ENCODE measurements at places on chromosomes 6 and 20.

DNA sequence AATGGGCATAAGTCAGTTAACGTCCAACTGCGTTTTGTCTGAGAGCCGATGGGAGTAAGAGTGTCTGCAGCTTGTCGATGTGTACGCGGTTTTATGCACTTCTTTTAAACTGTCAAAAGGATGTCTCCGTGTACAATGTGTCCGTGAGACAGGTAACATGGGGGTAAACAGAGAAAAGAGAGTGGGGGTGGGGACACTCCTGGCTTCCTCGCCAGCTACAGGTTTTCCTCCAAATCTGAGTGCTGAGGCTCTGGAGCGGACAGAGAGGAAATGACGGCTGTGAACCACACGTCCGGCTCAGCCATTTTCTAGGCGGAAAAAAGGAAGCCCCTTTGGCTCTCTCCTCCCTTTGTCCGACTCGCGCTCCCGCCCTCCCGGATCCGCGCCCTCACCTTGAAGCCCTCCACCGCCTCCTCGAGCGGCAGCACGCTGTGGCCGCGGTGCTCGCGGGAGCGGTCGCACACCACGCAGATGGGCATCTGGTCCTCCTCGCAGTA lies 916 bp downstream of the TRIM27 start:
- DNase-seq, result no peak

DNA sequence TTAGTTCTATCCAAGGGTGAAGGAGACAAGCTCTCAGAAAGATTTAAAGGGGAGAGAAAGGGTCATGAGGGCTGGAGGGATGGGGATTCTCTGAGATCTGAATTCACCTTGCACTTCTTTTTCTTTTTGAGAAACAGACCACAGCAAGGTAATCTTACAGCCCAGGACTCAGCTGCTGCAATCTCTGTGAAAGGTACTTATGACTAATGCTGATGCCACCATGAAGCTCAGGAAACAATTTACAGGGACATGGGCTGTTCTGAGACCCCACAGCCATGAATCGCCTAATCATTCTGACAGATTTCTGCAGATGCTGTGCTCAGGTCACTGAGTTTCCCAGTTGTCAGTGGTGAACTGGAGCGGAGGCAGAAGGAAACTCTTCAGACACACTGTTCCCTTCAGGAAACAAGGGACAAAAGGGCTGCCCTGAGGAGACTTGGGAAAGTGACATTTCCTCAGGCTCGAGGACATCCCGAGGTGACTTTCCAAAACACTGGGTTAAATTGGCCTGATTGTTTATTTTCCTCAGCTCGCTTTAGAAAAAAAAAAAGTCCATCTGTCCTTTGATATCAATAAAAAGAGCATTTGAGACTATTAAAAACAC lies 103.8 kb upstream of the PLCB4 start:
- DNase-seq, result no peak

- no peak for DNase-seq
Measured at GRCh38 chr6:169014211-169015197, 239.1 kb downstream of the THBS2 start.

GRCh38 chr6:37702314-37702713 lies 4.6 kb upstream of the MDGA1 start:
- no peak for DNase-seq

GRCh38 chr6:158369241-158369640 lies 57.0 kb downstream of the TULP4 start:
- no peak for DNase-seq

DNA sequence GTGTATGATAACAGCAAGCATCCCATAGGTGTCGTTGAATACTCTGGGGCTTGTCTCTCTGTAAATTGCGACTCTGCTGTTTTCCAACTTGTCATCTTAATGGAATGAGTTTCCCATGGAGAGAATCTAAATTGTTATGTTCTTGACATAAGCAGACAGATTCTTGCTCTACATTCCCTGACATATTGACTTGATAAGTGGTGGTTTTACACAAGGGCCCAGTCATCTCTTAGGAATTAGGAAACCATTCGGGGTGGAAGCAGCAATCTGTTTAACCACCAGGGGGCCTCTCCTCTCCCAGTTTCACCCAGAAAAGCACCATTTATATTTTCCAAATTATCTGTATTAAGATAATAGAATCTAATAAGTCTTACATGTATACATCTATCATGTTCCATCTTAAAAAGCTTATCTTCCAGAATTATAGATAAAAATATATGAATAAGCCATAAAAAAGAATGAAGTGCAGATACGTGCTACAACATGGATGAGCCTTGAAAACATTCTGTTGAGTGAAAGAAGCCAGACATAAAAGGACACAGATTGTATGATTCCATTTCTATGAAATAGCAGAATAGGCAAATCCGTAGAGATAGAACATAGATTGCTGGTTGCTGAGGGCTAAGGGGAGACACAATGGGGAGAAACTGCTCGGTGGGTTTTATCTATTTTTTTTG lies 23.1 kb upstream of the MROH8 start:
- peak; percentile 98 for DNase-seq

- DNase-seq, result no peak
Measured at GRCh38 chr20:56249244-56249955, 868 bp downstream of the MC3R start.

GRCh38 chr20:41357424-41358163 lies 9.0 kb downstream of the EMILIN3 start:
- DNase-seq, result no peak

GRCh38 chr6:98014442-98015201 lies 731.6 kb upstream of the MMS22L start:
- no peak for DNase-seq

DNA sequence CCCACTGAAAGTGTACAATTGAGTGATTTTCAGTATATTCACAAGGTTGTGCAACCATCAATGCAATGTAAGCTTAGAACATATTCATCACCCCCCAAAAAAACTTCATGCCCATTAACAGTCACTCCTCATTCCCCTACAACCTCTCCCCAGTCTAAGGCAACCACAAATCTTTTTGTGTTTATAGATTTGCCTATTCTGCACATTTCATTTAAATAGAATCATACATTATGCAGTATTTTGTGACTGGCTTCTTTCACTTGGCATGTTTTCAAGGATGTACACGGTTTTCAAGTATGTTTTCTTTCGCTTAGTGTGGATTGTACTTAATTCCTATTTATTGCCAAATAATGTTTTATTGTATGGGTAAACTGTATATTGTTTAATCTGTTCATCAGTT lies 329.3 kb upstream of the RNF24 start:
- DNase-seq, result no peak

GRCh38 chr6:11179419-11180202 lies 52.9 kb downstream of the NEDD9 start:
- no peak for DNase-seq

DNA sequence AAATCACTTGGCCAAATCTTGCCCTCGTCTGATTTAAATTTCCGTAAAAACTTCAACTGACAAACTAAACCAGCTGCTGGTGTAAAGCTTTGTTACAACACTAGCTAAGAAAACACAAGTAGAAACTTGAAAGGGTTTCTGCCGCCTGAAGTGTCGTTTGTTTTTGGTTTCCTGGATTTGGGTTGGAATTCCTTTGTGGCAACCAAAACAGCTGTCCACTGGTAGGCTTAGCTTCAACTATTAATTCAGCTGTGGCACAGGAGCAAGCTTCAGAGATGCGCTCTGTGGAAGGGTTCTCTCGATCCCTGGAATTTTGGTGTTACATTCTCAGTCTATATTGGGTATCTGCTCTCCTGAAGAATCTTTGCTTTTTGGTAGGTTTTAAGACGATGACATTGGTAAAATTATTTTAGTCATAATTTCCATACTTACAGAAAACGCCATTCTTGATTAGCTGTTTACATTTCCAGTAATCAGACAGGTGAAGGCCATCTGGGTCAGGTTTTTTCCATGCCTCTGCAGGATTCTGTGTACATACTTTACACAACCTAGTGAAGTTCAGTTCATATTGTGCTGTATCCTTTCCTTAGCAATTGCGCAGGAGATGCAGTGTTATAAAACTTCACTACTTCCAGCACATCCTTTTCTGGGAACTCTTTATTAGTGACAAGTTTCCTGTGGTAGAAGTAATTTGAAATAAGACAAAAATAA lies 29.9 kb upstream of the SAMD3 start:
- DNase-seq, result no peak

DNA sequence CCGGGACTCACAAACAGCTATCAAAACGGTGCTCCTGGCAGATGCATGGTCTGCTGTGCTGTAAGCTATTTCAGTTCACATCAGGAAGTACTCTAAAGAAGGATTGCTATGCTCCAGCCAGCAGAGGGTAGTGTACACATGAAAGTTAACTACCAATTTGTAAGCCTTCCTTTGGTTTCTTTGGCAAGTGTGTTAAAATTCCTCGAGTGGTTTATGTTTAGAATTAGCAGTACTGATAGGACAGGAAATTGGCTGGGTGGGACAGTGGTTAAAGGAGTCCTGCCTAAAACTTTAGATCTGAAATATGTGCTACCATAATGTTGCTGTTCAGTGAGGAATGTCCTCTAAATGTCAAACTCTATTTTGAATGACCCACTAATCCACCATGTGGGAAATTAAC lies 47.4 kb downstream of the TRMT11 start:
- DNase-seq, result peak; percentile 72

GRCh38 chr6:106913676-106914280 lies 60.8 kb downstream of the CD24 start:
- no peak for DNase-seq
